Stimulated activated CD8-positive, alpha-beta memory T cell treated with anti-CD3 and anti-CD28 coated beads, Interleukin-4, amount 100 ng/mL, for 24 hours (primary cell): ENCODE measurements at places on chromosomes 2 and 18.

- no peak for DNase-seq
These were observed 114.2 kb upstream of the ZNF236 start for GRCh38 chr18:76708071-76708721.

DNA sequence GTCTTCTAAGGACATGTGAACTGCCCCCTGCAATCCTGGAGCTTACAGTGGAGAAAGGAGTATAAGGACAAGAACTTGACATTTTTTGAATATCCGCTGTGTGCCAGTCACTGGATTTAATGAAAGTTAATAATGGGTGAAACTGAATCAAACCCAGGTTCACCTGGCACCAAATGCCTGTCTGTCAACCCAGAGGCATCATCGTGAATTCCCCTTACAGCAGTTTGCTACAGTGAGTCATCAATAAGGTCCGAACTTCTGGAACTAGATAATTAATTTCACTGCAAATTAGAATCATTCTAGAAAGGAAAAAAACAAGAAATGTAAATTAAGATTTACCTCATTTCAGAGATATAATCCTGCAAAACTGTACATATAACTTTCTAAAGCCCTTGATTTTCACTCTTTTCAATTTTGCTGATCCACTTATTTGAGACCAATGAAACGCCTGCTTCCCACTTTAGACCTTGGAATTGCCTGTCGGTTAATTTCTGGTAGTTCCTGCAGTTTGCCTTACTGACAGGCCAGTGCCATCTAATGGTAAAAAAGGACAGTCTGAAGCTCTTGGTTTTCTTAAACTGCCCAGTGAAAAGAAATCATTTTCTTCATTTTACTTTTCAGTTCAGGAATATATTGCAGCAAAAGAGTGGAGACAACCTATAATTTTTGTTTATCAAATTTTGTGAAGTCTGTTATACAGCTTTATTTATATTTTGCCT is 8.2 kb downstream of the DSG2 start:
- no peak for DNase-seq

GRCh38 chr2:198374375-198375082 is 570.1 kb downstream of the PLCL1 start:
- DNase-seq: peak; percentile 14

GRCh38 chr18:47775961-47776360 is 154.5 kb downstream of the SMAD2 start:
- no peak for DNase-seq

- DNase-seq: no peak
These were observed 140.7 kb downstream of the WDSUB1 start for GRCh38 chr2:159145745-159146354.

DNA sequence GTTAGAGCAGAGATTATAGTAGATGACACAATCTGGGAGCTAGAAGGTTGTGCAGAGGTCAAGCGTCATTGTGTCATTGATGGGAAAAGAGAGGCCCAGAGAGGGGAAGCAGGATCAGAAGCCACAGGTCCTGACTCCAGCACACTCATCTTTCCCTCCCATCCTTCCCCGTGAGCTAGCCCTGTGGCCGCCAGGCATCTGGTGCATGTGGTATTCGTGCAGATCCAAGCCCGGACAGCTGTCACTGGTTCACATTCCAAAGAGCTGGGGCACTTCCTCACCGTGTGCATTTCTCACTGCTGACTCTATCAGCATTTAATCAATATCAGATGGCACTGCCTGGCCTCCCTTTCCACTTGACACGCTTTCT is 94.1 kb upstream of the THOC1 start:
- DNase-seq: no peak

- DNase-seq: no peak
These were observed 58.4 kb downstream of the GYPC start for GRCh38 chr2:126714191-126714965.

GRCh38 chr2:3728104-3729054 is 25.0 kb downstream of the DCDC2C start:
- DNase-seq: no peak

DNA sequence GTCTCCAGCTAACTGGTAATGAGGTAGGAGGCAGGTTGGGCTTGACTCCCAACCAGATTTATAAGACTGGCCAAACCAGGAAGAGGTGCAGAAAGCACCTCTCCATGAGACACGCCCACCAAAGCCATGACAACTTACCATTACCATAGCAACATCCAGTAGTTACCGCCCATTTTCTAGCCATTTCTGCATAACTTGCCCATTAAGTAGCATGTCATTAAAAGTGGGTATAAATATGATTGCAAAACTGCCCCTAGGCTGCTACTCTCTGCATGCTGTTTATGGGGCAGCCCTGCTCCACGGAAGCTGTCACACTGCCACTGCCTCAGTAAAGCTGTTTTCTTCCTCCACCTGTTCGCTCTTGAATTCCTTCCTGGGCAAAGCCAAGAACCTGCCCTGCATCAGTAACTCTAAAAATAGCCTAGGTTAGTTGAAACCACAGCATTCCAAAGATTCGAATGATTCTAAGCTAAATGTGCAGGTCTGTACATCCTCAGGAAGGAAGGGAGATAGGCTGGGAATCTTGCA is 131.9 kb downstream of the ATL2 start:
- no peak for DNase-seq

GRCh38 chr2:236659758-236660150 is 90.1 kb downstream of the ACKR3 start:
- no peak for DNase-seq

GRCh38 chr2:215138479-215138878 is at the start of gene ABCA12:
Gene ABCA12 (minus strand): TSS chr2:215138626. CDS start chr2:215138208, 418 bp downstream.
- DNase-seq: no peak

- DNase-seq: peak; percentile 38
These were observed 158.3 kb downstream of the LDLRAD4 start for GRCh38 chr18:13376841-13377351.

GRCh38 chr2:168008646-168009195 is 238.7 kb downstream of the STK39 start:
- DNase-seq: no peak

- no peak for DNase-seq
These were observed 97.9 kb upstream of the ZNF516 start for GRCh38 chr18:76592981-76593381.

- DNase-seq: no peak
These were observed 171.3 kb downstream of the TMEM18 start for GRCh38 chr2:505941-506340.

GRCh38 chr2:96139181-96139758 is 968 bp upstream of the ASTL start:
- no peak for DNase-seq

DNA sequence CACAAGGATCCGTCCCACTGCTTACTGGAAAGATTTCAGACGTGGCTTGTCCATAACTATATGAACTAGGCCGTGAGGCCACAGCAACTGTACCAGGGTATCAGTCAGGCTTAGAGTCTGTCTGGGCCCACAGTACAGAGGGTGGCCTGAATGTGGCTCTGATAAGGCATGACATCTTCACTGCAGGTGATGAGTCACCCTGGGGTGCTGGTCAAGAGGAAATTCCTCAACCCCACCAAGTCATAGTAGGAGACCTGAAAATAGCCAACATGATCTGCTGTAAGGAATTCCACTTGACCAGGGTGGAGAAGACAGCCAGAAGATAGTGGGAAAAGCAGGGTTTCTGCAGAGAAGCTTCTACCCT is 107.7 kb downstream of the INHBB start:
- no peak for DNase-seq

DNA sequence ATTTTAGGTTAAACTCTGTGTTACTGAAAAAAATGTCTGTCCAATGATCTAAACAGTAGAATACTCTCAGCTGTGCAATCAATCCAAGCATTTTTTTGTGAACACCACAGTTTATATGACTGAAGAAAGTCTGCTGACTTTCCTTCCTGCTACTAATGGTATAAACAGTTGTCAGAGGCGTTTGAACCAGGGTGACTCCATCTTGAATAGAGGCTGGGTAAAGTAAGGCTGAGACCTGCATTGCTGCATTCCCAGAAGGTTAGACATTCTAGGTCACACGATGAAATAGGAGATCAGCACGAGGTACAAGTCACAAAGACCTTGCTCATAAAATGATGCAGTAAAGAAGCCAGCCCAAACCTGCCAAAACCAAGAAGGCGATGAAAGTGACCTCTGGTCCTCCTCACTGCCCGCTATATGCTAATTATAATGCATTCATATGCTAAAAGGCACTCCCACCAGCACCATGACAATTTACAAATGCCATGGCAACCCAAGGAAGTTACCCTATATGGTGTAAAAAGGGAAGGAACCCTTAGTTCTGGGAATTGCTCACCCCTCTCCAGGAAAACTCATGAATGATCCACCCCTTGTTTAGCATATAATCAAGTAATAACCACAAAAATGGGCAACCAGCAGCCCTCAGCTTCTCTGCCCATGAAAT is 31.3 kb downstream of the POU3F3 start:
- DNase-seq: no peak

DNA sequence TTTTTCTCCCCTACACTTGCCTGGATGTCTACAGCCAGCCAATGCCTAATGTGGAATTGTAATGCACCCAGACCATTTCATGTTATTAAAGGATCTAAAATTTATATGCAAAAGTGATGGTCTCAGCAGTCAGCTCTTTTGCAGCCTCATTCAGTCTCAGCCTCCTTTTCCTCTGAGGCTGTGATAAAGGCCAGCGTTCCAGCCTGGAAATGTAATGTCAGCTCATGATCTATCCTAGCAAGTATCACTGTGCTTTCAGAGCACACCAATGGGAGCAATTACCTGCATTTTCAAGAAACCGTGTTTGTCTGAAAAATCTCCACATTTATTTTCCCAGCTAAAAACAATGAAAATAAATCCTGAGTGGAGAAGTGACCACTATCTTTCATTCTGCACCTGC is 274.6 kb downstream of the CDH20 start:
- no peak for DNase-seq

DNA sequence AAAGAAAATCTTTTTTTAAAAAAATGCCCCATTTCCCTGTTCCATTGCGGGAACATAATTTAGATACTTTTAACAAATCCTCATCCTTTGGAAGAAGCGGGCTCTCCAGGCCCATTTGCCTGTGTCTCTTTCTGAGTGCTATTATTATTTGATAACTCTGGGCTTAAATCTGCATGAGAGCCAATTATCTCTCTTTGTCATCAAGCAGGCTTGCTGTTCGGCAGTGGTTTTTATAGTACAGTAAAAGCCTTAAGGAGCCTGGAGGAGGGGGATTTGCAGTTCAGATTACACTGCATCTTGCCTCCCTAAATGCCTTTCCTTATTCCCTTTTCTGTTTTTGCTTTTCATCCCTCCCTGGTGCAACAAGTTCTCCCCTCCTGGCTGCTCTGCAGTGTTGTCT is 50.6 kb downstream of the CELF4 start:
- DNase-seq: no peak

DNA sequence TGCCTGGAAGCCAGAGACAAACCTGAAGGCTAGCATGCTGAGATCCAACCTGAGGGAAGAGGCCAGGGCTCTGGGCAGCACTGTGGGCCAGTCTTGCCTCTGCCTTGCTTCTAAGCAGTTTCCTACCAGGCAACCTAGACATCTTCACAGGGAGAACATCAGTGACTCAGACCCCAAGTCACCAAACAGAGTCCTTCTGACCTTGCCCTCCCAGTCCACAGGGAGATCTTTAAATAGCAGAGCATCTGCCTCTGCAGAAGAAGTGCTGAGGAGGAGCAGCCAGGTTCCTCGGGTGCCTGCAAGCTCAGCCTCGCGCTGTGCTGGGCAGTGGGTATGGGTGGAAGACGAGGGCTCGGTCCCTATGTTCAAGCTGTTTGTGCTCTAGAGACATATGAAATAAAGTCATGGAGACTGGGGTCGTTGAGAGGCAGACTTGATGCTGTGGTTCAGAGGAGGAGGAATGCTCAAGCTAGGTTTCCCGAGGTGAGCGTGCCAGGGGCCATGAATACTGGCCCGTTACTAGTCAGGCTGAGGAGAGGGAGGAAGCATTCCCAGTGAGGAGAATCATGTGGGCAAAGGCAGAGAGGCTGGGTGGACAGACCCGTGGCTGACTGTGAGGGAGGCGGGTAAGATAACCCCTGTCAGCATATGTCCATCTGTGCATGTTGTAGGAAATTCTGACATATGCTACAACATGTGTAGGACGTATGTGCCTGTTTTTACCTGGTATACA is 66.5 kb downstream of the BOLA3 start:
- no peak for DNase-seq

GRCh38 chr2:18074476-18074875 is 196.0 kb downstream of the KCNS3 start:
- DNase-seq: no peak

DNA sequence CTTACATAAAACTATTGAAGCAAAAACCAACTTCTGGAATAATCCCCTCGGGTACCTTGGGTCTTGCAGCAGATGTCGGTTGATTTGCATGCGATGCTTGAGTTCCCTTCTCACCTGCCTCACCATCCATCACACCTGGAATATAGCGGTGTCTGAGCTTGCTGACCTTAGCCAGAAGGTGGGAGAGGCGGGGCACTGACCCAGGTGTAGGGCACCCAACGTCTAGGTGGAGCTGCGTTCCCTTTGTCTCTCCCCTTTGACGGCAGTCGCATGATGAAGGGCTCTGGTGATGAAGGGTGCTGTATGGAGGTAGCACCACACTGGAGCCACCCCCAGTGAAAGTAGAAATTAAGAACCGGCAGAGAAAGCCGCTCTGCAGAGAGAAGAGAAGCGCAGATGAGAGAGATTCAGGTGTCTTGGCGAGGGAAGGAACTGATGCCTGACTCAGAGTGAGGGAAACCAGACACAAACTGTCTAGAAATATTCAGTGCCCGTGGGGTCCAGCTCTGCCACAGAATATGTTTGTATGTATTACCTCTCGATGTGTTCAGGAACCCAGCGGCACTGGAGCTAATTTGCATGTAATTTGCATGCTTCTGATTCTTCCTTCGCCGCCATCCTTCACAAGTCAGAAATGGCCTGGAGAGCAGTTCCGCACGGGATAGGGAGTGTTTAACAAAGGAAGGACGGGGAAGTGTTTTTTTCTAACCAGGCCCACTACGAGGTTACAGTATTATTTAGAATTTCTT is 19.4 kb upstream of the MBP start:
- DNase-seq: no peak

DNA sequence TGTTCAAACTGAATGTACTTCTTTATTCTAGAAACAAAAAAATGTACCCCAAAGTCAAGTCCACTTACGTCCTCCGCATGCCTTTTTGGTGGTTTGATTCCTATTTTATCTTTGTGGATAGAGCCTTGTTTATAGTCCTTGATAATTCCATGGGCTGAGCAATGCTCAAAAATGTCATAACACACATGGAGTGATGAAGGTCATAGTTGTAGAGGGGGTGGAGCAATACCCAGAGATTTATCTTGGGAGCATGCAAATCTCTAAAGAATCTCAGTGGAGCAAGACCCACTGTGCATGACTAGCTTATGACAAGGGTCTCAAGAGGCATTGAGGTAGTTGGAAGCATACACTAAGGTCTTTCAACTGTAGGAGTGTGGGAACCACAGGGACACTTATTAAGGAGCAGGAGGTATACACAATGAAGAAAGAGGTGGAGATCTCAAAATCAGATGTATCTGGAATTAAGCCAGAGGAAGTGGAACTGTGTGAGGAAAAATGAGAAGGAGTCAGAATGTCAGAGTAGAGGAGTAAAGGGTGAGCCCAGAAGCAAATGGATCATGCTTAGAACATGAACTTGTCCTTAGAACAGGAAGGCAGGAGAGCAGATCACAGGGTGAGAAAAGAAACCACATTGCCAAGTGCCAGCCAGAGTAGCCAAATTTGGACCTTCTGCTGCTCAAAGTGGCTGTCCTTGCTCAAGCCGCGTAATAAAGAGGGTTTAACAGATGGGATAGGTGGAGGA is 68.1 kb upstream of the STK39 start:
- no peak for DNase-seq

- DNase-seq: no peak
These were observed 180.5 kb downstream of the AGPS start for GRCh38 chr2:177573120-177573519.
